ENCODE measurements at places on chromosomes 3 and 15.

DNA sequence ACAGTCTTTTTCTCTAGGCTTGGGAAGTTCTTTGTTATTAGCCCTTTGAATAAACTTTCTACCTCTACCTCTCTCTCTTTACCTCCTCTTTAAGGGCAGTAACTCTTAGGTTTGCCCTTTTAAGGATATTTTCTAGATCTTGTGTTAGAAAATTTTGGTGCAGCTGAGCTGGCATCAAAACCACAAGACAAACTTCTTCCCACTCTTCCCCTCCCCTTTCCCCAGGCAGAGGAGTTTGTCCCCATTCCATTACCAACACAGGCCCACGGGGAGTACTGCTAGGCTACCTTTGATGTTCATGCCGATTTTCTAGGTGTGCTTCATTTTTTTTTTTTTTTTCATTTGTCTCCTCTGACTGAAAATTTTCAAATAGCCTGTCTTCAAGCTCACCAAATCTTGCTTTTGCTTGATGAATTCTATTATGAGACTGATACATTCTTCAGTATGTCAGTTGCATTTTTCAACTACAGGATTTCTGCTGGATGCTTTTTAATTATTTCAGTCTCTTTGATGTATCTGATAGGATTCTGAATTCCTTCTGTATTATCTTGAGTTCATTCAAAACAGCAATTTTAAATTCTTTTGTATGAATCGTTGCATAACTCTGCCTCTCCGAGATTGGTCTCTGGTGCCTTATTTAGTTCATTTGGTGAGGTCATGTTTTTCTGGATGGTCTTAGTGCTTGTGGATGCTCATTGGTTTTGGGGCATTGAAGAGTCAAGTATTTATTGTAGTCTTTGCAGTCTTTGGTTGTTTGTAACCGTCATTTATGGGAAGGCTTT, 112.0 kb downstream of the UBE2E2 start:
- DNase-seq = no peak

GRCh38 chr3:50502584-50503423, 630 bp downstream of the CACNA2D2 start:
- DNase-seq = no peak

DNA sequence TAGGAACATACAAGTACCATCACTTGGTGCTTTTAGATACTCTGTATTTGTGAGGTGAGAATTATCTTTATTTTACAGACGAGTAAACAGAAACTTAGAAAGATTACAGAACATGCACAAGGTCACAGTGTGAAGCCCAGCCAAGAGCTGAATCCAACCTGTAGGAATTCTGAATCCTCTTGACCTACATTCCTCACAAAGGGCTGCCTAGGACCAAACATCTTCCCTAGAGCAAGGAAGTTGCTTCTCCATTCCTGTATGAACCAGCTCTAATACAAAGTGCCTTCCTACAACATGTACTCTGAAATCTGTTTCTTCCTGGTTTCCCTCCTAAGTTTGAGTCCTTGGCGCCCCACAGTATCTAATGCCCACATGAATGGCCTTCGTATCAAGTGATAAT, 2.9 kb downstream of the HDGFL3 start:
- DNase-seq = no peak

GRCh38 chr3:57893156-57893555, 115.1 kb upstream of the FLNB start:
- DNase-seq = no peak

DNA sequence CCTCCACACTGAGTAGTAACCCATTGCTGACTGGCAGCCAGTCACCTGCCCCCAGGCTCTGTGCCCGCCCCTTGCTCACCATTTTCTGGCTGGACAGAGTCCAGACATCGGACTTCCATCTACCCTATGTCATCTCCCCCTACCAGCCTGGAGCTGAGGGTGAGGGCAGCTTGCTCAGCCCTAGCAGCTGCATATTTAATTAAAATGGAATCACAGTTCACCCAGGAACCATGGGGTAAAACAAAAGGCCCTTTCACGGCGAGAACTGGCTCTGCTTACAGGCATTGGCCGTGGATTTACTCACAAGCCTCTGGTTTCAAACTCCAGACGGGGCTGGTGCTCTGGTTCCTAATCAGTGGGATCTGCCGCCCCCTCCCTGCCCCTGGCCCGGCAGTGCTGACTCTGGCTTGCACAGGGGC, 94.9 kb upstream of the ATP2B2 start:
- no peak for DNase-seq

DNA sequence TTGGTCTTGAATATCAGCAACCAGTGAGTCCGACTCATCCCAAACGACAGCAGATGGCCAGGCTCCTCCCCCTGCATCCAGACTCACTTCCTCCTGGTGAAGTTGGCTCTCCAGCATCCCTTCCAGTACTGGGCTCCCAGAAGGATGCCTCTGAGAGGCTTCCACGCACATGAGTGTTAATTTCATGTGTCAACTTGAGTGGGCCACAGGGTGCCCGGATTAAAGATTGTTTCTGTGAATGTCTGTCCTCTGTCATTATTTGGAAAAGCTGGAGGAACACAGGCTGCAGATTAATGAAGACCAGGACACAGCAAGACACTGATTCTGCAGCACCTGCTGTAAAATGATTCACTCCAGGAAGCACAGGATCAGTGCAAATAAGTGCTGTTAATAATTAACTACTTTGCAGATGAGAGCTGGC, 99.8 kb downstream of the ATP10A start:
- DNase-seq = no peak

DNA sequence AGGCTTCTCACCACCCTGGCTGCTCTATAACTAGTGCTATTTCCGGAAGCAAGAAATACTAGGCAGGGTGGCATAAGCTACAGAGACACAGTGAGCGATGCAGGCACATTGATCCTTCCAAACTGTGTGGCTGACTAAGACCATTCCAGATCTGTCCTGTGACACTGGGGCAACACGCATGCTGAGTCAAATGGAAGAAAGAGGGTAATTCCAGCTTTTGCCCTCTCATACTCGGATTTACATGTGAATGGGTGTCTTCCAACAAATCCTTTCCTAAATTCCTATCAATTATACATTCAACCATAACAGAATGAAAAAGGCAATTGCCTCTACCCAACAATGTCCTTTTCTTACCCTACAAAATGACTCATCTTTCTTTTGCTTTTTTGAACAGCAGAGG, 5.1 kb downstream of the FSIP1 start:
- DNase-seq = no peak

DNA sequence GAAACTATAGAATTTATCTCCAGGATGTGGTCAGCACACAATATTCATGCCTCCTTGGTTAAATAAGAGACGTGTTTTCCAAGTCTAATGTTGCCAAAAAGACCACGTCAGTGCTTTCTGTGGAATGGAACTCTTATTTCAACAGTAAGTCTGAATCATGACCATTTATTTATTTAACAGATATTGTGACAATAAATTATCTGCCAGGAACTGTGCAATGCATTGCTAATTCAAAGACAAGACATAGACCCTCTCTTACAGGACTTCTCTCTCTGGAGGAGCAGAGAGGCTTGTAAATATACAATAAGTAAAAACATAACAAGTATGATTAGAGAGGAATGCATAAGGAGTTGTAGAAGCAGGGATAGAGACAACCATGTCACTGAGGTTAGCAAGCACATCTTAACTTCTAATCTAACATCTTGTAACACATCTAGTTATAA, 227.5 kb downstream of the DTWD1 start:
- no peak for DNase-seq

- no peak for DNase-seq
These were observed 4.4 kb upstream of the AVEN start for GRCh38 chr15:34043391-34043790.

- no peak for DNase-seq
These were observed 161.2 kb upstream of the TMCO5A start for GRCh38 chr15:37773111-37773860.

Data from GDM1 (cell line).